ENCODE measurements at places on chromosomes 5 and 9.

DNA sequence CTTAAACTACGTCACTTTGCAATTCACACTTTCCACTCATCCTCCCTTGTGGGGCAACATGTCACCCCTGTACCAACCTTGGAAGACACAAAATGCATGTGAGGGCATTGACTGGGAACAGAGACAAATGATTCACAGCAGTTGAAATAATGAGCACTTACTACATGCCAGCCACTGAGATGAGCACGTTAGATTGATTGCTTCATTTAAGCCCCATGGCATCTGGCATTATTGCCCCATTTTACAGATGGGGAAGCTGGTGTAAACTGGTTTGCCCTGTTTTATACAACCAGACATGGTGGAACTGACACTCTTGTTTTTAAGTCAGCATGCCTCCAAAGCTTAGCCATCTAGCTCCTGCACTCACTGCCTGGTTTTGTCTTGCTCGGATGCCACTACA is 204.7 kb downstream of the PAPPA start:
- DNase-seq: no peak

DNA sequence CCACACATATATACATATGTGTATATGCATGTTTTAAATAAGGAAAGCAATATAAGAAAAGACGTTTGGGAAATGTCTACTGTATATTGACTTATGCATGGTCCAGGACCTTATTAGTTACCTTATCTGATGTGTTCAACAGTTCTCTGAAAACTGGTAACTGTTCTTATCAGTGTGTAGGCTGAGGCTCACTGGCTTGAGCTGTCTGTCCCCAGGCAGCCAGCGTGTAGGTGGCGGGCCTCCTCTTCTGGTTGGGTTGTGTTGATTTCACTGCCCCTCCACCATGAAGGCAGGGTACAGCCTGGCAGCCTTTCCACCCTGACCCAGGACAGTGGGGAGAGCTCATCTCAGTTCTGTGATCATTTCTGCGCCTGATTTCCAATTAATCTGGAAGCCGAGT is 38.7 kb upstream of the SEMA4D start:
- DNase-seq: no peak

GRCh38 chr5:154460172-154460571 is 14.4 kb downstream of the SAP30L start:
- no peak for DNase-seq

DNA sequence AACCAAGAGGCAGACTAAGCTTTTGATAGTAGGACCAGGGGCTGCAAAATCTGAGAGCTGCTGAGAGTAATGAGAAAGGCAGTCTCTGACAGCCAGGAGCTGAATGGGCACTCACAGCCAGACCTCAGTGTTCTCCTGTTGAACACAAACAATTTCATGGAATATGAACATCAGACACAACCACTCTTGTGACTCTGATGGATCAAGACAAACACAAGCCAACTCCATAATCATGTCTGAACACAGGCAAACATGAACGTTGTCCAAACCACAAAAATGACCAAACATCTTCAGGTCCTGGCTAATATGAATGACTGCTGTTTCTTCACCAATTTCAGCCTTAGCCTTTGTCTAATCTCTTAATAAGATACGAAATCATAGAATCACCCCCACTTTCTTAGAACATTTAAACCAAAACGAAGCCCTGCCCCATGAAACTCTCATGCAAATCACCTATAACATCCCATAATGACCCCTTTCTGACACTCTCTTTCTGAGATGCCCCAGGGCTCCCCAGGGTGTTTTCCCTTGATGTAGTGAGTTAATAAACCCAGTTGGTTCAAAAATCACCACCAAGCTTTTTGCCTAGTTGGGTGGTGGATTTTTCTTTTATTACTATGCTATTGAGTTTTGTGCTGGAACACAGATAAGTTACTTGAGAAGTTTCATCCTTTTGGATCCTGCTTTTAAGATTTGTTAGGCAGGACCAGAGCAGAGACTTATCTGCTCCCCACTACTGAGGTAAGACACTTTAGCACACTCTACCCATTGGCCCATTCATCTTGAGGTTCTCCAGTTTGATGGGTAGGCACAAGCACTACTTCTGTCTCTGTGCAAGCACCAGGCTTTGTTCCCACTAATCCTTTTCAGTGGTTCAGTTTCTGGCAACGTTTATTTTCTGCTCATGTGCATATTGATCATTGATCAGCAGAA is 5.9 kb upstream of the ERAP2 start:
- DNase-seq: no peak

Measured in activated CD4-positive, alpha-beta T cell treated with anti-CD3 and anti-CD28 coated beads for 24 hours (primary cell).